ENCODE measurements at places on chromosomes 5 and 9.

- no peak for DNase-seq
Measured at GRCh38 chr5:99334936-99335335, 406.1 kb upstream of the CHD1 start.

GRCh38 chr5:13251623-13252376 lies 692.7 kb downstream of the DNAH5 start:
- DNase-seq = no peak

DNA sequence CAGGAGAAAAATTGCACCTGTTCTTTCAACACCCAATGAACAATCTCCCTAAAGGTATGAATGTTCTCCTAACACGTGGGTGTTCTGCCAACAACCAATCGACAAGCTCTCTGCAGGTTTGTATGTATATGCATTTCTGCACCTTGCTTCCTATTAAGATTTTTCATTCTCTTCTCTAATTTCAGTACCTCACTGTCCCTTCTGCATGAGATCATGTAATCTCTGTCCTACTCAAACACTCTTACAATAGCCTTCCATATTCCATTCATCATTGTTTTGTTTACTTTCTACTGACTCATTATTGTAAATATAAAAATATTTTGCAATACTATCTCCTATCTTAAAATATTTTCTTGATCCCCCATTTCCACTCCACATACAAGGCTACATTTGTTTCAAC lies 382.0 kb downstream of the CDH12 start:
- DNase-seq = no peak

DNA sequence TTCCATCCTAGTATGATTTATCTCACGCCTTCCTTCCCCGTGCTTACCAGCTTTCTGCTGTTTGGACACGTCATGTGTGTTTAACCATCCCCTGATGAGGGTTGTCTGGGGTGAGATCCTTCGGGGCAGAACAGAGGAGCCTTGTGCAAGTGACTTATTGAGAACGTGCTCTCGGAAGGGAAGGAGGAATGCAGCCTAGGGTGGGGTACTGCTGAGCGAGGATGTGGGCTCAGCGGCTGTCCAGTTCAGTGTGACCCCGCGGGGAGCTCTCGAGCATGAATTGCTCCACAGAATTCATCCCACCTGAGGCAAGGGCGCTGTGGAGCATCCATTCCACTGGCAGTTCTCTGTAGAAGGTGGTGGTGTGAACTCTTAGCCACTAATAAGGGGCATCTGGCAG lies 4.0 kb downstream of the MYOZ3 start:
- DNase-seq = peak; percentile 62
